ENCODE measurements at places on chromosomes 3 and 15. TPM values are rescaled to one million over a fixed set of nuclear protein-coding genes. Genes with fewer than 3 reads are reported as not detected.

The CD276 gene
- 31.2 TPM for total RNA-seq

The CKMT1A gene
- 1.9 TPM for total RNA-seq

The SLC28A2 gene
- not detected for total RNA-seq

The GOLGA8H gene
- total RNA-seq: not detected

The COL7A1 gene
- total RNA-seq: 2.6 TPM

The CSPG4 gene
- 32.6 TPM for total RNA-seq

The ENTPD3 gene
- total RNA-seq: 0.12 TPM

The P3H2 gene
- total RNA-seq: 5.1 TPM

The NTRK3 gene
- 4.5 TPM for total RNA-seq

The KLHL40 gene
- 0.15 TPM for total RNA-seq

The CHRM5 gene
- total RNA-seq: not detected

Measured in right atrium auricular region (tissue), 2 donors.